ENCODE measurements at places on chromosomes 3 and 15. TPM values are rescaled to one million over a fixed set of nuclear protein-coding genes. Genes with fewer than 3 reads are reported as not detected.

GRCh38 chr3:142999881-143000280, 1.5 kb upstream of the U2SURP start:
- peak; percentile 48 for DNase-seq

DNA sequence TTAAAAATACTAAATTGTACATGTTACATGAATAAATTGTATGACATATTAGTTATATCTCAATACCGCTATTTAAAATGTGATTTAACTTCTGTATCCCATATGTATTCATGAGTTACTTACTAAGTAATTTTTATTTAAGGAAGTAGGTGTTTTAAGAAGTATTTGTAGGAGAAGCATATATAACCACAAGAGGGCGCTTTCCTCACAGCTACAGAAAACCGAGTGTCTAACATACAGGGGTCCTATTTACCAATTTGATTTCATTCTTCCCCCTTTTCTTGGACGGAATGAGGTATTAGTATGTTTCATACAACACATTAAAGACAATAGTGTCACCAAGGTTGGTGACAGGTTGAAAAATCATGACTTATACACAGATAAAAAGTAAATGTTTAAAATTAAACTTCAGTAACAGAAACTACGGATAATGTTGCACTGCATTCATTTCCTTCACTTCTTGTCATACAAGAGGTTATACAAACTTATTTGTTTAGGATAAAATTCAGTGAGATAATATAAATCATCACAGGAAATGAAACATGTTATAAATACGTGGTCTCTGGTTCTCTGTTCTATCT, 253.6 kb downstream of the MAGI1 start:
- peak; percentile 68 for DNase-seq

GRCh38 chr15:48427960-48428547, 96.8 kb downstream of the DUT start:
- DNase-seq: no peak

DNA sequence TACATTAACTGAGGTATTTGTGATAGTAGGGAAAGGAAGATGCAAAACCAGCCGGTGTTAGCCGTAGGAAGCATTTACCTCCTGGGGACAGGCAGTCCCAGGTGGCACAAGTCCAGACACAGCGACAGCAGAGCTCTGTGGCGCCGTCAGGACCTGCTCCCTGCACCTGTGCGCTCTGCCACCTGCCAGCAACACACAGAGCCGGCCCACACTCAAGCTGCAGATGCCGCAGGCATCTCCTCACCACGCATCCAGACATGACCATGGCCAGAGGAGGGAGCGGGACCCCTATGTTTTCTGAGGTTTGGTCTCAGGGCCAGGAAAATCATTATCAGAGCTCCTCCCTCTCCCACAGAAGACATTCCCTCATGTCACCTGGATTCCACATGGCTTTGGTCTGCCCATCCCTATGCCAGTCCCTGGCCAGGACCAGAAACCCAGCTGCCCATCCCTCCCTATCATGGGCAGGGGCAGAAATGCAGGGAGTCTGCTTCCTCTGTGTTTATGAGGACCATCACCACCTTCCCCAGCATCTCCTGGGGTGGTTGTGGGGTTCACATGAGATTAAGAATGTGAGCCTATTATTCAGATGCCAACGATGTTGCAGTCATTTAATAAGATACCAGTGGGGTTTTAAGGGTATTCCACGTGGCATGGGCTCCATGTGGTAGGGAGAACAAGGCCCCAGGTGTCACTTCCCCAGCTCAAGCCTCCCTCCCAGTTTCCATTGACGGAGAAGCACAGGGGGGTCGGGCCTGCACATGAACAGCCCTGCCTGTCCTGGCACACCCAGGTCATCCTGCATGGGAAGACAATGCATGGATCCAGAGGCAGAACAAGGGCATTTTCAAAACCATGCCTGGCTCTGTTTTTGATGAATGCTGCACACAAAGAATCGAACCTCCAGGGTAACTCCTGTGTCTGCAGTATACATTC, 251.1 kb downstream of the OCA2 start:
- DNase-seq: no peak

GRCh38 chr3:130820976-130821375, 72.9 kb upstream of the ATP2C1 start:
- DNase-seq: peak; percentile 7

SEMA3B gene
- total RNA-seq: 0.96 TPM

SLC22A14 gene
- not detected for total RNA-seq

ROBO2 gene
- total RNA-seq: 32.3 TPM

Measured in SK-MEL-5 (cell line).